Right ventricle myocardium superior (tissue), 1 donor: ENCODE measurements at places on chromosomes 2 and 18.

GRCh38 chr2:37842732-37843440 lies 82.2 kb upstream of the RMDN2 start:
- no peak for DNase-seq

- no peak for DNase-seq
Observed at GRCh38 chr18:23232331-23232730, 97.0 kb downstream of the CABLES1 start.

GRCh38 chr2:32506446-32506845 lies 121.4 kb upstream of the TTC27 start:
- DNase-seq, result no peak

GRCh38 chr2:1234731-1235308 lies 178.4 kb upstream of the TPO start:
- no peak for DNase-seq

DNA sequence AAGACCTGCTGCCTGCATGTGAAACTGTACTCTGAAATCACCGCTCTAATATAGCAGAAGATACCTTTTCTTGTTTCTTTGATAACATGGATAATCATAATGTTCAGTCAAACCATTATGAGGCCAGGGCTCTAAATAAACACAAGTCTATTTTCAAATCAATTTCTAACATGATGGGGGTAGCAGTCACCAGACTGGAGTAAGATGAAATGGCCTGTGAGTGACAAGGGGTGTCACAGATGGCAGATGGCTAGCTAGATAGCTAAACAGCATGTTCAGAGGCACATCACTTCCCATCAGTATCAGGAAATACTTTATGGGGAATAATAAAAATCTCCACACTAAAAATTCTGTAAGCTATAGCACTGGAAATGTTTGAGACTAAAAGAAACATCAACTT lies 14.0 kb downstream of the MBD2 start:
- DNase-seq, result no peak

DNA sequence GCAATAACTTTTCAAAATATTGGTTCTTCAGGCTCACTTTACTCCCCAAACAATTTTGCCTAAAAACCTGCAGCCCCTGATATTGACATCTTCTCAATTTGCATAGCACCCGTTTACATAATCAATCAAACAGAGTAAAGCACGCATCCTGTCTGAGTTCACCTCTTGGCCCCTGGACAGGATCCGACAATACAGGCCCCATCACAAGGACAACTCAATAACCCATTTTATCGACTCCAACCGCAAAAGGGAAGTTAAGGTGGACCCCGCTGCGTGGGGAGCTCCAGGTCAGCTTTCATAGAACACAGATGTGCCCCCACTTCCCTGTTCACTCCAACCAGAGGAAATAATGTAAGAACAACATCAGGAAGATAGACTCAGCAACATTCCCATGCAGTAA lies 44.7 kb downstream of the TTC32 start:
- no peak for DNase-seq

- DNase-seq, result no peak
Observed at GRCh38 chr18:2555895-2556294, 15.4 kb downstream of the METTL4 start.

DNA sequence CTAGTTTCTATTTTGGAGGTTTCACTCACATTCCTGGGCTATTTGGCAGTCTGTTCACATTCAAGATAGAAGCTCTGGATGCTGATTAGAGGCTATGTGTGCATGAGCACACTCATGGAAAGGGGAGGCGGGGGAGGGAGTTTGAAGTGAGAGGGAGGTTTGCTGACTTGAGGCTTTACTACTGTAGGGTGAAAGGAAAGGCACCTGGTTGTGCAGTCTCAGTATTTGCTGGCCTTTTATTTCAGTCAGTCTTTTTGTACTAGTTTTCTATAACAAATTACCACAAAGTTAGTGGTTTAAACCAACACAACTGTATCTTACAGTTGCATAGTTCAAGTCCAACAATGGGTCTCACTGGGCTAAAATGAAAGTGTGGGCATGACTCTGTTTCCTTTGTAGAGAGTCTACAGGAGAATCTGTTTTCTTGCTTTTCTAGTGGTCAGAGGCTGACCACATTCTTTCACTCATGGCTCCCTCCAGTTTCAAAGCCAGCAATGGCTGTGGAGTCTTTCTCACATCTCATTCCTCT lies 47.7 kb upstream of the NR4A2 start:
- DNase-seq, result no peak

DNA sequence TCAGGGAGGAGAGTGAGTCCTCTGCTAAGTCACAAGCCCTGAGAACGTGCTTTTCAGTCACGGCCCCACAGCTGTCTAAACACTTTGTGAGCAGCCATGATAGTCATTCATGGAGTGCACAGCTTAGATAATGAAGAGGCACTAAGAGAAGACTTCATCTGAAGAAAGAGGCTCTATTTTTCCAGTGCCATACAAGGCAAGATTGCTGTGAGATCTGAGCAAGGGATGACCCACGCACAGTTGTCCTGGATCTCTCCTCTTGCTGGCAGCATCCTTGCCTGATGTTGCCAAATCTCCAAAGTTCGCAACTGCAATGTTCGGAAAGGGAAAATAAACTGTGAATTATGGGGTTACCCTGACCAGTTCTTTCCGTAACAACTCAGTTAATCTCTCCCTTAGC lies 418.7 kb downstream of the MEIS1 start:
- no peak for DNase-seq

GRCh38 chr2:102664471-102664909 lies 45.1 kb downstream of the SLC9A2 start:
- DNase-seq, result no peak

- no peak for DNase-seq
Observed at GRCh38 chr18:79637921-79638909, 41.4 kb upstream of the CTDP1 start.

- no peak for DNase-seq
Observed at GRCh38 chr2:6945821-6946220, 28.6 kb downstream of the RNF144A start.

- no peak for DNase-seq
Observed at GRCh38 chr2:157831573-157832315, 44.4 kb downstream of the ACVR1 start.

GRCh38 chr2:53397085-53397484 lies 370.5 kb upstream of the CHAC2 start:
- DNase-seq, result no peak

GRCh38 chr18:69843015-69843414 lies 104.7 kb downstream of the CD226 start:
- DNase-seq, result no peak

DNA sequence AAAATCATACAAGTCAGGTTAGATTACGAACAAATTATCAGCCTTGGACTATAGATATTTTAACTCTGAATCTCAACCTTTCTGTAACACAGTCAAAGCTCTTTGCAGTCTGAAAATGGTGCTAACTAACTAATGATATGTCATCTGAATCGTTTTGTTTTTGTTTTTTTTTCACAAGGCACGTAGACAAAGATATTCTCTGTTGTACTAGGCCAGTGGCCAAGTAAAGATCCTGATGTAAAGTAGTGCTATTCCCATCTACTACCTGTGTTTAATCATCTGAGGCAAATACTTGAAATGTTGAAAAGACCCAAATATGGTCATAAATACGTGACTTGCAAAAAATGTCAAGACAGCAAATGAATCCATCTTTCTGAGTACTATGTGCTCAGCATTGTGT lies 65.7 kb downstream of the REL start:
- DNase-seq, result no peak

DNA sequence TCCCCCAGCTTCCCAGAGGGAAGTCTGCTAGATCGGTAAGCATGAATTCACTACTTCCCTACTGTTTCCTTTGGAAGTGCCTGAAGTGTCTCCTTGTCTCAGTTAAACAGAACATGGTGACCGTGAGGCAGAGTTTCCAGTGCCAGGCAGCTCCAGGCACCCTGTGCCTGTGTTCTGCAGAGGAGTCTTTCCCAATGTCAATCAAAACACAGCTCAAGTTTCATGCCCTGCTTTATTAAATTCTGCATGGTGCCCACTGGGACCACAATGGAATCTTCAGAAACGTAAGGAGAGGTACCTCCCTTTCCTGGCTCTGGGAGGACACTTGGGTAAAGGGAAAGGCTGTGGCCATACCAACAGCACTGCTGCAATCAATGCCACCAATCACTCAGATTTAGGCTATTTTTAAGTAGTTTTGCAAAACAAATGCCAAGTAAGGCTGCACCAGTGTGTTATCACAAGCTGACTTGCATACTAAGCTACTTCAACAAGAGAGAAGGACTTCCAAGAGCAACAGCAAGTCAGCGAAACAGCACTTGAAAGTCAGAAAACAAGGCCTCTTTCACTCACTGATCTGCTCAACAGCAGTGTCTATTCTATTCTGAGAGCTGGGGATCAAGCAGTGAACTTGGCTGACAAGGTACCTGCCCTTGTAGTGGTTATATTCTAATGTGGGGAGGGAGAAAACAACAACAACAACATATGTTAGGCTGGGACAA lies 14.9 kb downstream of the LPIN2 start:
- no peak for DNase-seq
